ENCODE measurements at places on chromosomes 3 and 15.

GRCh38 chr15:80695911-80696661, 976 bp downstream of the ABHD17C start:
- no peak for DNase-seq

DNA sequence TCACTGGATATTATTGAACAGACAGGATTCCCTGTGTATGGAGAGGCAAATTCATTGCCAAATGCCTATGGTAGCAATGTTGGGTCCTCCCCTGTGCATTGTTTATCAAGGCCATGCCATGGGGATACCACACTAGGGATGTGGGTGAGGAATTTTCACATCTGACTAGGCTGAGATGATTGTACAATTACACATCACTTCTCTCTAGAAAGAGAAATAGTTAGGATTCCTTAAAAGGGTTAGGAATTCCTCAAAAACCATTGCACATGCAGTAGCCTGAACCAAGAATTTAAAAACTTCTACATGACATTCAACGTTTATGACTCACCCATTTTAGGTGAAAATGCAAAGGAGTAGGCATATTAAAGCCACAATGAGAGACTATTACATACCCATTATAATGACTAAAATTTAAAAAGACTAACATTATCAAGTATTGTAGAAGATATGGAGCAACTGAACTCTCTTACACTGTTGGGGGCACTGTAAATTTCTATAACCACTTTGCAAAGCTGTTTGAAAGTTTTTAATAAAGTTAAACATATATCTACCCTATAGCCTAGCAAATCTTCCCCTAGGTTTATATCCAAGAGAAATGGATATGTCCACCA, 175.9 kb downstream of the THRB start:
- no peak for DNase-seq

- no peak for DNase-seq
These were observed 57.4 kb downstream of the EEFSEC start for GRCh38 chr3:128210711-128211110.

GRCh38 chr3:43958973-43959372, 268.2 kb downstream of the ABHD5 start:
- DNase-seq = no peak

DNA sequence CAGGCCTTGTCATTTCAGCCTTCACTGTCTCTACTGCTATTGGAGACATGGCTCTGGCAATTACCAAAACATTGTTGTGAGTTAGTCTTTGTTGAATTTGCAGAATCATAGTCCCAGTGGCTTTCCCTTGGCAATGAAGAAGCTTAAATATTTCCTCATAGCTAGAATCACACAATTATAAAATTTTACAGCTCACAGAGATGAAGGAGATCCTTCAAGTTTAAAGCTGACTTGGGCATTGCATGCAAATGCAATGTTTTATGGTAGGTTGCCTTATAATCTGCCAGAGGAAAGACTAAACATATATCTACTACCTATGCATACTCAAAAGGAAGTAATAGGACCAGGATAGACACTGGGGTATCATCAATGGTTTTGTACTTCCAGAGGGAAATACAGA, 90.9 kb downstream of the LSAMP start:
- DNase-seq = no peak

- DNase-seq = no peak
These were observed 7.3 kb downstream of the TBC1D2B start for GRCh38 chr15:78070049-78070700.

DNA sequence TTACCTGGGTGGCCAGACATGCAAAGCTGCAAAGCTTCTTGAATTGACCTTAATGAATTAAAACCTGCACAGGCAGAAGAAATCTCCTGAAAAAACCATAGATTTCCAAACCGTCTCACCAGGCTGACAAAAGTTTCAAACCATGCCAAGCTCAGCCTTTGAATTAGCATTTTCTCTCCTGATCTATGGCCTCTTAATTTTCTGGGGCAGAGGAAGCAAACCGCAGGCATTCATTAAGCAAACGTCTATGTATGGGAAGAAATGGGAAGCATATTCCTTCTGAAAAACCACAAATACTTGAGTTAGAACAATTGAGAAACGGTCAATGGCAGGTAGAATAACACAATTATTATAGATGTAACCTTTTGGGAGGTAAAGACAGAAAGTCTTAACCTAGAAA, 500.2 kb upstream of the NR2F2 start:
- DNase-seq = no peak

DNA sequence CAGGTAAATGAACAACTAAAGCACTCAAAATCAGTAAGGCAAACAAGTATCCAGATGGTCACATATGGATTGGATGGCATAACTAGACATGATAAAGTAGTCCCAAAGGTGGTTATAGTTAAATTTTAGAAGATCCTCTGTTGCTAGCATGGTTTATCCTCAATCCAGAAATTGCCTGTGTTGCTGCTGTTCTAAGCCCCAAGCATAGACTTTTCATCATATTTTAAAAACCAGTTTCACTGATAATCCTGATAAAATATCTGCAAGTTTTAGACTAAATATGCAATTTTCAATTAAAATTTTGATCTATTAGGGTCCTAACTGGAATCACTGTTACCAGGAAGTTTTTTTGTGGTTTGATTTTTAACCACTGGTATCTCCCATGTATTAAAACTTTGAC, 35.4 kb downstream of the MBNL1 start:
- no peak for DNase-seq

GRCh38 chr3:146496726-146497125, 27.4 kb upstream of the PLSCR2 start:
- no peak for DNase-seq

DNA sequence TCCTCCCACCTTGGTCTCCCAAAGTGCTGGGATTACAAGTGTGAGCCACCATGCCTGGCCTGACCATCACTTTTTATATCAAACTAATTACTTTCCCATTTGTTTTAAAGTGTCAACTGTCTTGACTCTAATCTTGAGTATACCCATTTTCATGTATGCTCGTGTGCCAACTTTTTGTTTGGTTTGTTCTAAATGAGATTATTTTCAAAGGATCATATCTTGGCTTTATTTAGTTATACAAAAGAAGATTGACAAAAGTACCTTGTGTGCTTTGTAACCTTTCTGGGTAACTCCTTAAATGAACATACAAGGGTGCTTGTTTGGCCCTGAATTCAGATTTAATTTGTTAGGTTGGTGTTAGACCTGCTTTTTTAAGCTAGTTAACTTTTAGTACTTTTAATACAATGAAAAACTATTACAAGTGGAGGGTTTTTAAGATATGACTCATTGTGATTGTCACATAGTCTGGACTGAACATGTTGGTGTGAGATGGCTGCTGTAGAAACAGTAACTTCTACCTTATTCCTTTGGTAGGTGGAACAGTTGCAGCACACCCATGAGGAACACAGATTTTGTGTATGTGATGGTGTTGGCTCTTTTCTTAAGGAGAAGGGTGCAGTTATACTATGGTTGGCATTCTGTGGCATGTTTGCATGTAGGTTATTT, 10.7 kb downstream of the KIF23 start:
- DNase-seq = no peak

DNA sequence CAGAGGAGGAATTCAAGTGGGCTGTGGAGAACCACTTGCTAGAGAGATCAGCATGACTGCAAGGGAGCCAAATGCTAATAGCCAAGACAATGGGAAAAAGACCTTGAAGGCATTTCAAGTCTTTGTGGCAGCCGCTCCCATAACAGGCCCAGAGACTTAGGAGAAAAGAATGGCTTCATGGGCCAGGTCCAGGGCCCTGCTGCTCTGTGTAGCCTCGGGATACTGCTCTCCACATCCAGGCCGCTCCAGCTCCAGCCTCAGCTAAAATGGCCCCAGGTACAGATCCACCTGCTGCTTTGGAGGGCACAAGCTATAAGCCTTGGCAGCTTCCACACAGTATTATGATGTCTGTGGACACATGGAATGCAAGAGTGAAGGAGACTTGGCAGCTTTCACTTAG, 157.7 kb downstream of the NECTIN3 start:
- DNase-seq = no peak

GRCh38 chr15:67521783-67522568, 1.0 kb downstream of the C15orf61 start:
- DNase-seq = no peak

GRCh38 chr3:72347819-72348319, 500.4 kb downstream of the SHQ1 start:
- no peak for DNase-seq

Data from nucleus accumbens (tissue), 56 donors.